ENCODE measurements at places on chromosomes 5 and 9.

GRCh38 chr9:70043689-70044489 is at the start of gene MAMDC2:
TSS of gene MAMDC2 (plus strand) at chr9:70043848. CDS start at chr9:70044198, 350 bp downstream.
- DNase-seq, result no peak

- DNase-seq, result no peak
Measured at GRCh38 chr5:150213530-150213929, 23.7 kb downstream of the SLC6A7 start.

GRCh38 chr9:4126996-4127395 is 172.9 kb downstream of the GLIS3 start:
- no peak for DNase-seq

GRCh38 chr5:111234125-111234524 is 9.9 kb downstream of the CAMK4 start:
- no peak for DNase-seq

DNA sequence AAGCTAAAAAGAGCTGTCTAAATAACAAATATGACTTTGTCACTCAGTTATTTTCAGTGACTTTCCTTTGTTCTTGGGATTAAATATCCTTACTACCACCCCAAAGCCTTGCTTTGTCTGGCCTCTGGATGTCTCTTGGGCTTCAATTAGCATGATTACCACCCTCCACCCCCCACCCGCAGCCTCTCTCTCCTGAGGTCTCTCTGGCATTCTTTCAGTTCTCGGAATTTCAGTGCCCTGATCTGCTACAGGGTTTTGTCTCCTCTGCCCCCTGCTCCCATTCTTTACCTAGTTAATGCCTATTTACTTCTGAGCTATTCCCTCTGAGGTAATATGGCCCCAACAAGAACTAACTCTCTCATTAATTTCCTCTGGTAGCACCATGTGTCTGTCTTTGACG is 376.4 kb downstream of the DEPDC1B start:
- DNase-seq, result no peak

DNA sequence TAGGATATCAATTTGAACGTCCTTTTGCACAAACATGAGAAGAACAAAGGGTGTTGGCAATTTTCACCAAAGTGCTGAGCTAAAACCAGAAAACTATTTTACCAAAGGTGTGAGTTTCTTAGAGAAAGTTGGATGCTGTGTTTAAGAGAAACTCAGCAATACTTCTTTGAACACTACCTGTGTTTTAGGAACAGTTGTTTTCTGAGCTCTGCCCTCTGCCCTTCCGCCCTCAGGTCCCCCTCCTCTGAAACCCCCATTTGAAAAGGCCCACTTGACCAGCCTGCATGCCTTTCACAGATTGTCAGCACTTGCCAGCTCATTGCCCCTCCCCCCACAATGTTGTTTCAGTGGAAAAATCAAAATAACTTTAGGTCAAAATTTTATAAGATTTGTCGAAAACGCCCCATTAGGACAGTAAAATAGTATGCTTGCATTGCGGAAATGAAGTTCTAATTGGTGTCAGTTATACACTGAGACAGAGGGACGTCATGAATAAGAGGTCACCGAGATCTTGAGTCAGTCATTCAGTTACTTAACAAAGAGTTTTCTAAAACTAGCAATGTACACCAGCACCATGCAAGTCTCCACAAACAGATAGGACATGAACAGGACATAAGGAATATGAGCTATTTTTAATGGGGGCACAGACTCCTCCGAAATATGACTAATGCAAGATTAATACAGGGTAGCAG is 61.9 kb upstream of the IL7R start:
- no peak for DNase-seq

Measured in C1 segment of cervical spinal cord (tissue), 14 donors.